Activated T-helper 2 cell treated with anti-CD3 and anti-CD28 coated beads, Interferon-gamma antibody, Interleukin-2, Interleukin-4, amounts not matched to agents 10 μg/mL and 5 μg/mL and 100 μg/mL, durations not matched to agents 14 hours and 24 hours and 36 hours (primary cell): ENCODE measurements at places on chromosomes 5 and 9. TPM values are rescaled to one million over a fixed set of nuclear protein-coding genes. Genes with fewer than 3 reads are reported as not detected.
A peak's percentile ranks its signal among the peaks of the same experiment; 100 is the strongest.

DNA sequence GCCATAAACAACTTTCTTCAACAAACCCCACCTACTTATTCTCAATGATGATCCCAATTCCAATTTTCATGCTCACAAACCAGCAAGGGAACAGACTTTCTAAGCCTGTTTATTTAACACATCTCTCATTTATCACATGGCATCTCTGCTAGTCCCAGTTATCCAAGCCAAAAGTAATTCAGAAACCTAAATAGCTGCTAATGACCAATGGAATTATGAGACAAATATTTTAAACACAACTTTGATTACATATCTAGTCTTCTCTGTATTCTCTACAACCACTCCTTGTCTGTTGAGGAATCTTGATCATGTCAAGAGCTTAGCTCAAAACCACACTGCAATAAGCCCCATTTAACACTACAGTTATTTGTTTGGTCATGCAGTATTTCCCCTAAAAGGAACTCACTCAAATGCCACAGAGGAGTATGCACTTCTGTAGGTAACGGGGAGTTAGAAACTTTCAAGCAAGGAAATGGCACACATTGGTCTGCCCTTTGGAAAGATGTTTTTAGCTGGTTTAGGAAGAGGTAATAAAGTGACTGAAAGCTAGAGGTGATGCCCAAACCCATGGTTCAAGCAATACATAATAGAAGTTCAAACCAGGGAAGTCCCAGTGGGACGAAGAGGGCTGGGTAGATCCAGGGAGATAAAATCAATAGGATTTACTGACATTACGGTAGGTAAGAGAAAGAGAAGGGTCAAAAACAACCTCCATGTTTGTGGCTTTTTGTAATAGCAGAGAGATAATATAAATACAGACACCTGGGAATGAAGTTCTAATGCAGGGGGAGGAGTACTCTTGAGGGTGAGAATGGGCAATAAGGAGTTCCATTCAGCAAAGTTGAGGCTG lies 42.1 kb upstream of the HTR4 start:
- no peak for DNase-seq

DNA sequence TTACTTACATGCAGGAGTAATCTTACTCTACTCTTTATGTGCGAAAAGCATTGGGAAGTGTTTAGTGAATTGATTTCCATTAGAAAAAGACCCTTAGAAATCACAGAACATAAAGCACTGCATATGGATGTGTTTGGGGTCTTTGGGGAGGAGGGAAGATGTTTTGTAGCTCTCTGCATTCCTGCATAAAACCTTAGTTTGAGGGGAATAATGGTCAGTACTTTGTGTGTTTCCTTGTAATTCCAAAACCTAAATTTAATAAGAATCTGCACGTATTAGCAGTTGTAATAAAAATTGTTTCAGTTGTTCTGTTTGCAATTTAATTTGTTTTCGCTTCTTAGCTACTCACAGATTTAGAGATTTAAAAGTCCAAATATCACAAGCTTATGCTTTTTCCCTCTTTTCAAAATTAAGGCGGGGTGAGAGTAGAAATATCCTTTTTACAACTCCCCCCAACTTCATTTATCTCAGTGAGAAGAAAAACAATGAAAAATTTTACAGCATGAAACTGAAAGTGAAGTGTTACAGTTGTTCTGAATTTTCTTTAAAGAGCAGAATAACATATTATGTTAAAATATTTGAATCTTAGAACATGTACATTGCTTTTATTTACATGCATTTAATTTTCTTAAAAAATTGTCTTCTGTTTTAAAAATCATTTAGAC lies 143.8 kb downstream of the SMARCA2 start:
- no peak for DNase-seq

GRCh38 chr5:36724467-36725332 lies 118.3 kb downstream of the SLC1A3 start:
- DNase-seq = peak; percentile 37

The POU5F2 gene
- 1.0 and 1.4 TPM in 2 replicates for total RNA-seq

DNA sequence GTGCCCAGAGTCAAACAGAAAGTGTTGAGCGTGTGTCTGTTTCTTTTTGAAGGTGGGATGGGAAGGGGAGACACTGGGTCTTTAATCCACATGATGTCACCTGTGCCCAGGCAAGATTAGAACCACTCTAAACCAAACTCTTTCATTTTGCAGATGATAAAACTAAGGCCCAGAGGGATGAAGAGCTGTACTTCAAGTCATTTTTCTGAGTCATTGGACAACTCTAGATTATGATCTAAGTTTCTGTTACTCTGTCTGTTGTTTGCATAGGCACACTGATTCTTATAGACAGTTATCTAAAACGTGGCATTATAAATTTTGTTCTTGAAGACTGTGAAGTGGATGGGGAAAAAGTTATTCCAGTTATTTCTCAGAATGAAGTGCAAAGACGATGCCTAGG lies 48.8 kb downstream of the MAST4 start:
- no peak for DNase-seq

- DNase-seq = no peak
Measured at GRCh38 chr5:54996466-54996865, 11.1 kb upstream of the ESM1 start.

DNA sequence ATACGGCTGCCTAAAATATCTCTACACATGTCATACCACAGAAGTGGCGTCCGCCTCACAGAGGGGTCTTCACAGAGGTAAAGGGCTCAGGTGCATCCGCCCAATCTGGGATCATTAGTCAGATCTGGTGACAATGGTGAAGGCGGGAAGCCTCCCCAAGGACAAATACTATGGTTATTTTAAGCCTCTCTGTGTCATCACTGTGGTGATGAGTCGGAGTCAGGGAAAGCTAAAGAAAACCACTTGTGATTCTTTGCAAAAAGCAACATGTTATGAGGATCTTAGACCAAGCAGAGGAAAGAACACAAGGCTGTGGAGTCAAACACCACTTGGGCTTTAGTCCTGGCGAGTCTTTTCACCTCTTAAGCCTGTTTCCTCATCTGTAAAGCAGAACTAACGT lies 190.4 kb downstream of the DRD1 start:
- DNase-seq = no peak

- DNase-seq = no peak
Measured at GRCh38 chr5:96794757-96795156, 13.0 kb downstream of the ERAP1 start.

- no peak for DNase-seq
Measured at GRCh38 chr5:74311961-74312360, 328.6 kb downstream of the ENC1 start.
